ENCODE measurements at places on chromosomes 2 and 18.

DNA sequence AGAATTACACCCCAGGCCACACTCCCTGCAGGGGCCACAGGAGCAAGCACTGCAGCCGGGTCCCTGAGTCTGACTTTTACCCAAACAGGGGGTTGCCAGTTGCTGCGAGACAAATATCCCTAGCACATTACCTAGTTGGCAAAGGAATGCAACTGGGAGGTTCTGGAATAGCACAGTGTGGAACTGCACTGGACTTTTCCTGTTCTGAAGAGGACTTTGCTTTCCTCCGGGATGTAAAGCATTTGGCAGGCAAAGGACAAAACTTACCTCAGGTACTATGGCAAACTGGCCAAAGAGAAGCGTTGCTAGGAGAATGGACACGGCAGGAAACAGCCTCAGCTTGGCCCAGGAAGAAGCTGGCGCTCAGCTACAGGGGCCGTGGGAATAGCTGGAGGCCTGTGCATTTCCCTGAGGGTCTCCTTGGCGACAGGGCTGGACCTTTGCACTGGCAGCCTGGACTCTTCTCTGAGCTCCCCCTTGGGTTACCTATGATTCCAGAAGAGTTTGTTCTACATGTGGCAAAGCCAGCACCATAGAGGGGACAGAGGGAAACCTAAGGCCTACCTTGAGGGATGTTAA is 45.0 kb downstream of the BCL11A start:
- DNase-seq = no peak

DNA sequence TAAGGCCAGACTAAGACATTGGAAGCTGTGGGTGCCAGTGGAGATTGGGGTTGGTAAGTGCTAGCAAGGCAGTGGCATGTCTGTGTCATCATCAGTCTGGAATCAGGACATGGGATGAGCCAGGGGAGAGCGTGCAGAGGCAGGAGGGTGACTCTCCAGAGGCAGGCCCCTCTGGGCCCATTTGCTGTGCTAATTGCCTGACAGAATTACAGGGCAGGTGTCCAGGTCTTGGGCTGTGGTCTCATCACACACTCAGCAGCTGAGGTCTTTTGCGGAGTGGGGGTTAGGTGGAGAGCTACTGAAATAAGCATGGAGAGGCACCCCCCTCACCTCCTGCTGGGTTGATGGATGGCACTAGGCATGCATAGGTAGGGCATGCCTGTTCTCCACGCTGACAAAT is 57.4 kb downstream of the CELF4 start:
- DNase-seq = peak; percentile 89

DNA sequence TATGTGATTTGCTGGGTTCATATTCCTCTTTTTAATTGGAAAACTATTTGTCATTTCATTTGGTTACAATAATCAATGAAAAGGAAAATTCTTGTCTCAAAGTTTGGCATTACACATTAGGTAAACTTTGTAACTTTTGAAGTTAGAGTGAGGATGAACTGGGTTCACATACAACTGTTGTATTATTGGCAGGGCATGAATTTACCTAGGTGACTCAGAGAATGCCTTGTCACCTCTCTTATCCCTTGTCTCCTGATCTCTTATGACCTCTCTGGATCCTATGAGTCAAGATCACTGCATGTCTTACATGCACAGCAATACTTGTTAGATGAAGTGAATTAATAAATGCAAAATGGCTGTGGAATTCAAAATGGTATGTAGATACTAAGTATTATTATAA is 563.4 kb upstream of the GCFC2 start:
- DNase-seq = no peak

- peak; percentile 32 for DNase-seq
Measured at GRCh38 chr2:98564541-98565132, 43.7 kb downstream of the COA5 start.

Data from NCI-H2171 treated with DMSO at 0.1 percent for 48 hours (cell line).